Left cardiac atrium (tissue), 4 donors: ENCODE measurements at places on chromosomes 5 and 9. TPM values are rescaled to one million over a fixed set of nuclear protein-coding genes. Genes with fewer than 3 reads are reported as not detected.

DNA sequence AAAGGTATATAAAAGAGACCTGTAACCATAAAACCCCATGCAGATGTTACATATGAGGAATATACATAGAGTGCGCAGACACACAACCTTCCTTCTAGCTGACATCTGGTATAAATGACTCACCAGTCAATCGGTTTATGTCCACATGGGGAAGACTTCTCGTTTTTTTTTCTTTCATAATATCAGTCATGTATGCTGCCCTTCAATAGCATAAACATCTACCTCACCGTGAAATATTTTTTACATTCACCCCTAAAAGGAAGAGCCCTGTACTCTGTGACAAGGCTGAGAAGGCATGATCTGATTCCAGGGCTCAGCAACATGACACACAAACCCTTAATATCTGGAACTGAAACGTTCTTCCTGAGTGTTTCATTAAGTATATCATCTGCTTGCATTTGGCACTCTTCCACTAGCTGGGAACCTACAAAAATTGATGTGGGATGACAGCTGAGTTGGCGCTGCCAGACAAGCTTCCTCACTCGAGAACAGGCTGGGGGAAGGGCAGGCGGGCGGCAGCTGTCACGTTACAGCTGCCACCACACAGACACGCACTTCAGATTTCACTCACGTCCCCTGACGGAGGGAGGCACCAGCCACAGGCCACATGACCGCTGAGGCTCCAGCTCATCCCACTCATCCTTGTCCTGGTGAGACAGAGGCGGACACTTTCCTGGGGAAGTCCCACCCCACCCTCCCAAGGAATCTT is 74.2 kb downstream of the SHB start:
- DNase-seq = peak; percentile 86

DNA sequence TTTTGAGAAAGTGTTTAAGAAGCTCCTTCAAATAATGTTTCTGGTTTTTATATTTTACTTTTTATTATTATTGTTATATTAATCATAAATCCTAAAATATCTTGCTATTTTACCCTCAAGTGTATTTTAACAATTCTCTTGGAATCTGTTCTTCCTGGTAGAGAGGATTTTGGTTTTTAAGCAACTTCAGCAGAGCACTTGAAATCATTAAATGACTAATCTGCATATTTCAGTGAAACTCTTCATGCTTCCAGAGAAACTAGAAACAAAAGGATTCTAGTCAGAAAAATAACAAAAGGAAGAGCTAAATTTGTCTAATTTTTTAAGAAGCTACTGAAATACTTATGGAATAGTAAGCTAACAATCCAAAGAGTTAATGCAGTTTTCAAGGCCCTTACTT is 1057.3 kb downstream of the TLE1 start:
- no peak for DNase-seq

DNA sequence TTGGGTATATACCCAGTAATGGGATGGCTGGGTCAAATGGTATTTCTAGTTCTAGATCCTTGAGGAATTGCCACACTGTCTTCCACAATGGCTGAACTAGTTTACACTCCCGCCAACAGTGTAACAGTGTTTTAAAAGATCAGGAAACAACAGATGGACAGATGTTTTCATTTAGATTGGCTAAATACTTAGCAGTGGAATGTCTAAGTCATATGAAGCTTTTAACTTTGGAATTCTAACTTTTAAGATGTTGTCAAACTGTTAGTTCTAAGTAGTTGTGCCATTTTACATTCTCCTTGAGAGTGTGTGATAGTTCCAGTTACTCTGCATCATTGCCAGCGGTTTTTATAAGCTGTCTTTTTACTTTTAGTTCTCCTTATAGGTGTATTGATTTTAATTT is 688.8 kb downstream of the SEMA5A start:
- no peak for DNase-seq

DNA sequence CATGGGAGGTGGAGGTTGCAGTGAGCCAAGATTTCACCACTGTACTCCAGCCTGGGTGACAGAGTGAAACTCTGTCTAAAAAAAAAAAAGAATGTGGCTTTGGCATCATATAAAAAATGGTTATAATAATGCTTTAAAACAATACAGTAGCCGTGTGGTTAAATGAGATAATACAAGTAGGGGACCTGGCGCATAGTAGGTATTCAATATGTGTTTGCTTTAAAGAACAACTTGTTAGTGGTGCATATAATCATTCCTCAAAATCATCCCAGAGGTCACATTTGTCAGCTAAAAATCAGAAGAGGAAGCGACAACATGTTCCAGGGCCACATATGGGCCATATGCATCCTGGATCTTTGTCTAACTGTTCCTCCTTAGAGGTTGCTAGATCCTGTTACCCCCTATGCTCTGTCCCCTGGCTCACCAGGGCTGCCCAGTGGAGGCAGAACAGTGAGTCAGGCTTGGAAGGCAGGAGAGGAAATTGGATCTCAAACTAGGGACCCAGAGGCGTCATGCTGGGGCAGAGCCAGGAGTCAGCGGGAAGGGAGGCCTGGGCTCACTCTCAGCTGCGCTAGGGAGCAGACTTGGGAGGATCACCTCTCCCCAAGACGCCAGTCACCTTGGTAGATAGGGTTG is 27.7 kb downstream of the LHX6 start:
- no peak for DNase-seq

DNA sequence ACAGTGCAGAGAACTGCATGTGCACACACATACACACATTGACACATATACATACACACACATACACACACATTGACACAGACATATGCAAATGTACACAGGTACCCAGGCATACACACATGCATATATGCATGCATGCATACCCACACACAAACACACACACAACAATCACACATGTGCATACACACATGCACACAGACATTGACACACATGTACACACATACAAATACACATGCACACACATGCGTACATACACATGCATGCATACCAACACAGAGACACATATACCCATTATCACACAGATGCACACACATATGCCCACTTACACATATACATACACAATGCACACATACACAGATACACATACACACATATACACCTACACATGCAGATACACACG is 299.6 kb upstream of the ADCY2 start:
- DNase-seq = no peak

- no peak for DNase-seq
Observed at GRCh38 chr9:98807070-98807813, at the start of gene GALNT12. TSS of gene GALNT12 (plus strand) at chr9:98807670. CDS start at chr9:98807699, 29 bp downstream.

SARDH gene
- total RNA-seq = 1.4 TPM

GAS1 gene
- 33.5 TPM for total RNA-seq

KIF4B gene
- 0.05 TPM for total RNA-seq

SPINK7 gene
- not detected for total RNA-seq
